ENCODE measurements at places on chromosomes 2 and 18.

- DNase-seq: peak; percentile 69
Observed at GRCh38 chr2:109098251-109098920, 30.6 kb upstream of the SH3RF3 start.

DNA sequence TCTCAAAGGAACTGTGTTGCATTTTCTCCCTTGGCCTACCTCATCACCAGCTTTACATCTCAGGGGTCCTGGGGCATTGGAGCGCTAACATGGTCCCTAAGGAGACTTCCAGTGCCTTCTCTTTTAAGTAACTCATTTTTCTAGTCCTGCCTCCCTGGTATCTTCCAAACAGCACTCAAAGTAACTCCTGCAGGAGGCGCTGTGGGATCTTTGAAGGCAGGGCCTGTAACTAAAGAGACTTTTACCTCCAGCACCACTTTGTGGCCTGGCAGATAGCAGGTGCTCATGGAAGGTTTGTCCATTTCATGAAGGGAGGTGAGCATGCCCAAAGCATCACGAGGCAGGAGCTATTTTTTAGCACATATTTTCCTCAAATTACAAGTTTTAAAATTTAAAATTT lies 411.0 kb upstream of the GYPC start:
- DNase-seq: peak; percentile 2

DNA sequence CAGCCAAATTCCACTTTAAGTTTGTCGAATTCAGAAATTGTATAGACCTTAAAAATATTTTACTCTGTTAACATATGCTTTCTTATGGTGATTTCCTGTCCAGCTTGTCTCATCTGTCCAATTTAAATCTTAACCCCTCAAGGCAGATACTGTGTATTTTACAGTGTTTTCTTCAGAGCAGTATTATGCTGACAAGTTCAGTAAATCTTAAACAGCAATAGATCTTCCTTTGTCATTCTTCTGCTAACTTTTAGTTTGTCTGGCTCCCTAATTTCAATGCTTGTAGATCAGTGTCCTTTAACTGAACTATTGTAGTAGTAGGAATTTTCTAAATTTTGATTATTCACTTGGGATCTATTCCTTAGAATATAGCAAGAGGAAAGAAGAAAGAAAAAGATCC lies 52.8 kb upstream of the MEIS1 start:
- no peak for DNase-seq

- no peak for DNase-seq
Observed at GRCh38 chr2:191749181-191749540, 71.2 kb downstream of the NABP1 start.

DNA sequence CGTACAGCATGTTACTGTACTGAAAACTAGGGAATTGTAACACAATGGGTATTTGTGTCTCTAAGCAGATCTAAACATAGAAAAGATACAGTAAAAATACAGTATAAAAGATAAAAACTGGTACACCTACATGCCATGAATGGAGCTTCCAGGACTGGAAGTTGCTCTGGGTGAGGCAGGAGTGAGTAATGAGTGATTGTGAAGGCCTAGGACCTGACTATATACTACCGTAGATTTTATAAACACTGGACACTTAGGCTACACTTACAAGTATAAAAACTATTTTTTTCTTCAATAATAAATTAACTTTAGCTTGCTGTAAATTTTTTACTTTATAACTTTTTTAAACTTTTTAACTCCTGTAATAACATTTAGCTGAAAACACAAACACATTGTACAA lies 324.4 kb upstream of the TNP1 start:
- peak; percentile 26 for DNase-seq

GRCh38 chr2:171524018-171524401 lies 1.7 kb downstream of the CYBRD1 start:
- DNase-seq: peak; percentile 65

DNA sequence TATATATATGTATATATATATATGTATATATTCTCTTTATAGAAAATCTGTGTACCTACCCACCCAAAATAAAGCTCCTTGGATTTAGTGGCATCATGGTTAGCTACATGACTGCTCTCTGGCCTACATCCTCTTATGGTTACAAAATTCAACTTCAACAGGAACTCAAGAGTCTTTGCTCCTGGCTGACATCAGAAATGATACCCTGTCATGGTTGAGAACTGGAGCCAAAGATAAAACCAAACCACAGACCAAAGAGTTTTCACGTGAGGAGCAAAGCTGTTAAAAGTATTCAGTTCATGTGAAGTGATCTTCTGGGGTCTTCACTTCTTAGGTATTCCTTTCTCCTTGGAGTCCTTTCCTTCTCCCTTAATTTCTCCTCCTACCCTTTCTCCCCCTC lies 476.3 kb downstream of the SOX11 start:
- no peak for DNase-seq

- no peak for DNase-seq
Observed at GRCh38 chr2:197211881-197212342, 98.7 kb downstream of the ANKRD44 start.

- DNase-seq: no peak
Observed at GRCh38 chr2:77270433-77270832, 251.7 kb downstream of the LRRTM4 start.

DNA sequence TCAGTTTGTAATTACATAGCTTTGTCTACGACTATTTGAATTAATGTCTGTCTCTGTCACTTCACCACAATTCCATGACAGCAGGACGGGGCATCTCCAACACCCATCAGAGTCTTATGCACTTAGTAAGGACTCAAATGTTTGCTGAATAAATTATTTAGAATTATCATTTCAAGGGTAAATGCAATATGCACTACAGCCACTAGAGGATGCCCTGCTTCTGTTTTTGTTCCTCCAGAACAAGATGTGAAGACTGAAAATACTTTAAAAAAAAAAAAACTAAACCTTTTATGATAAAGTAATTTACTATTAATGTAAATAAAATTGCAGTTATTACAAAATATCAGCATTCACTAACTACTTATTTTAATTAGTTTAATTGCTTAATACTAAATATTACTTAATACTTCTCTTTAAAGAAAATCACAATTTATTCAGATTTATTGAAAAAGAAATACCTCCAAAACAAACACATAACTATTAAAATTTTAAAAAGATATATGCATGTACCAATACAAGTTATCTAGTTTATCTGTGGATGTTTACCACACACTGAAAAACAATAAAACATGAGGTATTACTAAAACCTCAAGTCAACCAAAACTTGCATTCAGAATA lies 3.2 kb downstream of the PIGN start:
- DNase-seq: peak; percentile 59

DNA sequence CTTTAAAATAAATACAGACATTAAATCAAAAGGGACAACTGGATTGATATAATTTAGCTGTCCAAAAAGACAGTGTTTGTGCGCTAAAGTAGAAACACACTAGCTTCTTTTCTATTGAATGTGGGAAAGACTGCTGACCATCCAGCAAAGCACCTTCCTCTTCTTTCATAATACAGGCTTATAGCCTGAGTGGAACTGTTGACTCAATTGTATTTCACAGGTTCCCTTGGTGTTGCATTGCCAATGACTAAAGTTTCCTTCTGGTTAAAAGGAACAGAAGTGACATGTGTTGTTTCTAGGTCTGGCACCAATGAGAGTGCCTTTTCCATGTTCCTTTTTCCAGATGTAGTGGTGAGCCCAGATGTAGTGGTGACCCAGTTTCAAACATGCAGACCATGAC lies 412.3 kb downstream of the RNF144A start:
- DNase-seq: no peak

GRCh38 chr2:131153529-131153928 lies 48.4 kb downstream of the PLEKHB2 start:
- DNase-seq: no peak

DNA sequence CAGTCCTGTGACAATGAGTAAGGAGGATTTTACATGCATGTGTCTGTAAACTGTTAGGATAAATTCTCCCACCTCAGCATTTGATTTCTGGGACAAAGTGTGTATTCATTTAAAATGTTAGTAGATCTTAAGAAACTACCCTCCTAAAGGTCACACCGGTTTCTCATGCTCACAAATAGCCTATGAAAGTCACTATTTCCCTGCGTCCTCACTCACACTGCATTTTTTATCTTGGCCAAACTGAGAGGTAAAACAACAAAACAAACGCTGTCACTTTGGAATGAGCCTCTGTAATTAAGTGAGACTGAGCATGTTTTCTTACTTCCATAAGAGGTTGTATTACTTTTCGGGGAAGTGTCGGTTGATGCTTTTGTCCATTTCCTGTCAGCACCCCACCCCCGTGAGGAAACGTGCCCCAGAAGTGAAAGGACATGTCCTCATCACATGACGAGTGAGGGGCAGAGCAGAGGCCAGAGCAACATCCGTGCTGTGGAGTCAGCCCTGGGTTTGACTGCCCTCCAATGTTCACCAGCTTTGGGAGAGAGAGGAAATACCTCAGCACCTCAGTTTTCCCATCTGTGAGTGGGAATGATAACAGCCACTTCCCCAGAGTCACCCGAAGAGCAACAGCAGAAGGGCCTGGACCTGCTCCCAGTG lies 3.1 kb downstream of the GYPC start:
- DNase-seq: peak; percentile 53

GRCh38 chr2:10014418-10015190 lies 28.7 kb upstream of the KLF11 start:
- DNase-seq: no peak

GRCh38 chr2:130824492-130825061 lies 12.1 kb upstream of the ARHGEF4 start:
- DNase-seq: peak; percentile 96

GRCh38 chr2:109400102-109400501 lies 213.7 kb downstream of the SEPTIN10 start:
- DNase-seq: no peak

DNA sequence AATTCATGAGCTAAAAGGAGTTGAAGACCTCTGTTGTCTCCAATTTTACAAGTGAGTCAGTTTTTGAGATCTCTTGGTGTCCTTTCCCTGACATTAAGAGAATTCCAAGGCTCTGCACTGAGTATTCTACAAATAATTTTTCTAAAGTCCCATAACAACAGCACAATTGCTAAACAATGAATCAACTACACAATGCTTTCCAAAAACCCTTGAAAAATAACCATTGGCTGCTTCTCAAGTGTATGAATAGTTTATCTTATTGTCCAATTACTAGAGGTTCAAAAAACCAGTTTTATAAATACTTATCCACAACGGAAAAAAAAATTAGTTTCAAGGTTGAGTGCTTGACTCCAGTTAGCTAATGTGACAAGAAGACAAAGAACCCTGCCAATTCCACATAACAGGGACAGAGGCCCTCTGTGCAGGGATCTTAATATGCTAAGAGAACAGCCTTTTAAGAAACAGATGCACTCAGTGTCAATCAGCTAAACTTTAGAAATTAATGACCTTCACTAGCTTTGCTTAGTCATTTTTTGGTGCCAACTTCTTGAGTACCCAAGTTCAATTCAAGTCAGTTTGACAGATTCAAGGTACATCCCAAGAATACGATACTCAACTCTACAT lies 266.6 kb upstream of the CYP26B1 start:
- DNase-seq: no peak

- DNase-seq: peak; percentile 69
Observed at GRCh38 chr2:132439703-132440398, 23.2 kb downstream of the GPR39 start.

DNA sequence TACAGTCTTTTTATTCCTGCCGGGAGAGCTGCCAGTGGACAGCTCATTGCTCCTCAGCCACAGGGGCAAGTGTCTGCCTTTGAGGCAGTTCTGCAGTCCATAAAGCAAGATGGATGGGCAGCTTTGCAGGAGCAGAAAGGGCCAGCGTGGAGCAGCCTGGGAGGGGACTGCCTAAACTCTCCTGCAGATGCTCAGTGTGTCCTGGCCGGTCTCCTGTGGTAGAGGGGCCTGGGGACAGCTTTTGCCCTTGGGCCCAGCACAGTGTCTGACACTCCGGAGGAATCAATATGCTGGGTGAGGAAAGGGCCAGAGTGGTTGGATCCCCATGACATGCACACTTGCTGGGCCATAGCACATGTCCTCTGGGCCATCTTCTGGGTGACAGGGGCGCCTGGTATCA lies 65.7 kb upstream of the DAPL1 start:
- no peak for DNase-seq

GRCh38 chr2:239035361-239035814 lies 187.5 kb downstream of the TWIST2 start:
- DNase-seq: no peak

DNA sequence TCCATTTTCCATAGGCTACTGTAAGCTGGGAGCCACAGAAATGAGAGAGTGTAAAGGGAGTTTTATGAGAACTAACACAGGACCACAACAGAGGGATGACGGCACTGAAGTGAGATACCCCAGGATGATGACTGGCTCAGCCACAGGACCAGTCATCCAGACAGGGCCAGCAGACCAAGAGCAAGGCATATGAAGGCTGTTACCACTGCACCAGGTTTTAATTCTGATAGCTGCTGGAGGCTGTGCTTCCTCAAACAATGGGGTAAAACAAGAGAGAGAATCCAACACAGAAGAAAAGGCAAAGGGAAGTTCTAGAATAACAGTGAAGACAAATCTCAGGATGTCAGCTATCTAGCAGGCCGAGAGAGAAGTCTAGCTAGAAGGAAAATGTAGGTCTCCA lies 94.9 kb downstream of the BCL2 start:
- DNase-seq: no peak

DNA sequence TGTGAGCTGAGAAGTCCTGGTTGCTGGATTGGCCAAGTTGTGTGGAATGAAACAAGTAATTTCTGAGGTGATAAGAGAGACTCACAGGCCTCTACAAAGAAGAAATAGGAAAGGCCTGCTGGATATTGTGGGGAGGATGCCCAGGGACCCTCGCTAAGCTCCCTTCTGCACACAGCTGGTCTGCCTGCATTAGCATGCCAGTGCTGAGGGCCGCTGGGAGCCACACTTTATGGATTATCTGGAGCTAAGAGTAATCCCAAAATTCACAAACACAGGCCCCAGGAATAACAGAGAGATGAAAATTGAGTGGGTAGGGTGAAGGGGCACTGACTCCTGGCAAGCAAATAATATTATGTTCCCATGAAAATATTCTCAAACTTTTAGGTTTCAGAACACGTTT lies 114.9 kb upstream of the SIX3 start:
- DNase-seq: no peak

- no peak for DNase-seq
Observed at GRCh38 chr18:58373481-58373880, 255.4 kb downstream of the ALPK2 start.

DNA sequence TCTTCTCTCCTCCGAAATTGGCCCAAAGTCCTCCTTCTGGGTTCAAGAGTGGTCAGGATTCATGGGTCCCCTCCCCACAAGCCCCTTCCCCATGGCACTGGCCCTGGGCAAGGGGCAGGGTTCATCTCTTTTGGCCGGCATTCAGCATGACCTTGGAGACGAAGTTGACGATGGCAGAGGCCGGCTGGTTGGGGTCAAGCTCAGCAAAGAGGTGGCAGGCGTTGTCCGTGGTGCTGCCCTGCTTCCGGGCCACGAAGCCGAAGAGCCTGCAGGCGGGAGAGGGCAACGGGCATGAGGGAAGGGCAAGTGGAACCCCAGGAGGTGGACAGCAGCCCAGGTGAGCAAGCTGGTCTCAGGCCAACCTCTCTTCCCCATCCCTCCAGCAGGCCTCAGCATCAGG lies 198.5 kb downstream of the TNS1 start:
- no peak for DNase-seq

- DNase-seq: peak; percentile 57
Observed at GRCh38 chr2:135820003-135820618, 16.9 kb downstream of the LCT start.
